Peyer's patch (tissue), 4 donors: ENCODE measurements at places on chromosomes 1 and 21.

DNA sequence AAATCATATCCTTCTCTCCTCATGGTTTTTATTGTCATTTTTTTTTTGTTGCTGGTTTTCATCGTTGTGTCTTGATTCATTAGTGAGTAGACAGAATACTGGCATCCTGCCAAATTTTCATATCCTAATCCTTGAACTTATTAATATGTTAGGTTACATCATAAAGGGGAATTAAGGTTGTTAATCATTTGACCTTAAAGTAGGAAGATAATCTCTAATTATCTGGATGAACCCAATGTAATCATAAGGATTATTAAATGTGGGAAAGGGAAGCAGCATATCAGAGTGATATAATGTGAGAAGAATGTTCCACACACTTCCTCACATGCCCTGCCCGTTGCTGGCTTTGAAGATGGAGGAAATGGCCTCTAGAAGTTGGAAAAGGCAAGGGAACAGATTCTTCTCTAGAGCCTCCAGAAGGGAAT lies 299.7 kb downstream of the HMCN1 start:
- no peak for DNase-seq

DNA sequence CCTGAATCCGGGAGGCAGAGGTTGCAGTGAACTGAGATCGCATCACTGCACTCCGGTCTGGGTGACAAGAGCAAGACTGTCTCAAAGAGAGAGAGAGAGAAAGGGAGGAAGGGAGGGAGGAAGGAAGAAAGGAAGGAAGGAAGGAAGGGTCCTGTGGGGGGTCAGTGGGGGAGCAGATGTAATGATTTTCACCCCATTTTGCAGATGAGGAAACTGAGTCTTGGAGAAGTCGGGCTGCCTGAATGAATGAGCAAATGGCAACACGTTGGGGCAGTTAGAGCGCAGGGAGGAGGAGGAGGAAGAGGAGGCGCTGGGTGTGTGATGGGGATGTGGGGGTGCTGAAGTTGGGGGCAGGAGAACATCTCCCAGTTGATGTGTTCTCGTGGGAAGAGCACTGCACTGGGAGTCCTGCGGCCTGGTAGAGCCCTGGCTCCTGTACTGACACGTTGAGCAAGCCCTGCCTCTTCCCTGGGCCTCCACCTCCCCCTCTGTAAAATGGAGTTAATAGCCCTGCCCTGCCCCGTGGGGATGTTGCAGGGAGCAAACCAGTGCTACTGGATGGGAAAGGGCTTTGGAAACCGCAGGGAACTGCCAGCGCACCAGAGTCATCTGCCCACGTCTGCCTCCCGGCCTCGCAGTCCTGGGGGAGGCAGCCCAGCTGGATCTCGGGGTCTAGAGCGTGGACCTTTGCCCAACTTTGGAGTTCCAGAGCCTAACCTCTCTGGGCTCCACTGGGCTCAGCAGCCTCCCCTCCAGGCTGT lies 103.2 kb upstream of the CASZ1 start:
- DNase-seq = no peak

DNA sequence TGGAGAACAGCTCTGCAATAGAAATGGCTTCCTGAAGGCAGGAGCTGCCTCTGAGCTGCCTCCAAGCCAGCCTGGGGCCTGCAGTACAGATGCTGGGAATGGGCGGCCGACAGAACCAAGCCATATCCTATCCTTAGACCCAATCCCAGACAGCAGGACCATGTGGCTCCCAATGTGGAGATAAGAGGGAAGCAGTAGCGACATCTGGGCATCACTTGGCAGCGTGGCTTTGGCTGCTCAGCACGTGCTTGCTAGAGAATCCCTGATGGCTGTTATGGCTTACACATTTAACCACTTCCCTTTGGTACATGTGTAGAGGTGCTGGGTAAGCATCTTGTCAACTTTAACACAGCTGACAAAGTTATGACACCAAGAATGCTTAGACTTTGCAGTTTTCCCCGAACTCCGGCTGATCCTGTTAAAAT lies 87.7 kb downstream of the MAN1C1 start:
- DNase-seq = no peak

- no peak for DNase-seq
Measured at GRCh38 chr1:224212618-224213061, 29.6 kb downstream of the DEGS1 start.

DNA sequence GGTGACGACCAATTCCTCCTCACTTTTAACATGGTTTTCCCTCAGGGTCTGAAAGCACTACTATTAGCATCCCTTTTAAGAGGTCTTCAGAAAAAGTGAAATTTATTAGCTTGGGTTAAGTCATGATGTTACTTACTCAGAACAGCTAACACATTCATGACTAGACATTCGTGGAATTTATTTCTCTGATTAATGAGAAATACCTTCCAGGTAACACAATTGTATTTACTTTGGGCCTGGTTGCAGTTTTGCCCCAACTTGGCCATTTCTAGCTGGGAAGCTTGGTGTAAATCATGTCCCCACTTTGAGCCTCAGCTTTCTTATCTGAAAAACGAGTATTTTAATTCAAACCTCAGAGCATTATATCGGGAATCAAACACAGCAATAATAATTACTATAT lies 119.2 kb upstream of the SPATA6 start:
- DNase-seq = no peak

- no peak for DNase-seq
Measured at GRCh38 chr21:44603109-44603875, 2.9 kb downstream of the KRTAP10-7 start.

DNA sequence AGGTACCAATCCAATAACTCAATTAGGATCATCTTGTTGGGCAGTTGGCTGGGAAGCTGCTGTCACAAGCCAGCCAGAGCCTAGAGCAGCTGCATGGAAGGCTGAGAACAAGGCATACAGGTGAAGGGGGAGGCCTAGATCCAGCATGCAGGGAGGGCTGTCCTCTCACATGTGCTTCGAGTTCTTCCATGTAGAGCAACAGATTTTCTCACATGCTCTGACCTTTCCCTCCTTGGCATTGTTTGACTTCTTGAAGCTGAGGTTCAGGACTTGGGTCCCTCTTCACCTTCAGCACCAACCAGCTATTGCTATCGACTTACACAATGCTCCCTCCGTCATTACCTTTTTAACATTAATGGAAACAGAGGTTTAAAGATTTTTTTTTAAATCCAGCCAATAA lies 257.7 kb downstream of the ATG4C start:
- DNase-seq = no peak

GRCh38 chr1:45009956-45010854 lies 919 bp downstream of the HECTD3 start:
- no peak for DNase-seq

GRCh38 chr1:53454019-53454418 lies 5.2 kb upstream of the DMRTB1 start:
- DNase-seq = no peak

DNA sequence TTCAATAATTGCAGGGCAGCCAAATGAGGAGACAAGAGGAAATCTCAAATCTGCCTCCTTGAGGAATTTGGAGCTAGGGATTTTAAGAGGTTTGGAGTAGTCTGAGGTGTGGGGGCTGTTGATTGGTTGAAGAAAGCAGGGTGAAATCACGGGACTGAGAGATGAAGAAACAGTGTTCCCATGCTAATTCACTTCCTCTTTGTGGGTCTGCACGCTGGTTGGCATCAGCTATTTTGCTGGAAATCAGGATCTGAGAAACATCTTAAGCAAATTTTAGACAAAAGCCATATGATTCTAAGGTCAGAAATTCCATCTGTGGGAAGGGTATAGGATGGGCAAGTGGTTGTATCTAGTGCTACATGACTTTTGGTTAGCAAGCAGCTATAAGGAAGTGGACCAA lies 107.1 kb upstream of the PAXBP1 start:
- DNase-seq = no peak

DNA sequence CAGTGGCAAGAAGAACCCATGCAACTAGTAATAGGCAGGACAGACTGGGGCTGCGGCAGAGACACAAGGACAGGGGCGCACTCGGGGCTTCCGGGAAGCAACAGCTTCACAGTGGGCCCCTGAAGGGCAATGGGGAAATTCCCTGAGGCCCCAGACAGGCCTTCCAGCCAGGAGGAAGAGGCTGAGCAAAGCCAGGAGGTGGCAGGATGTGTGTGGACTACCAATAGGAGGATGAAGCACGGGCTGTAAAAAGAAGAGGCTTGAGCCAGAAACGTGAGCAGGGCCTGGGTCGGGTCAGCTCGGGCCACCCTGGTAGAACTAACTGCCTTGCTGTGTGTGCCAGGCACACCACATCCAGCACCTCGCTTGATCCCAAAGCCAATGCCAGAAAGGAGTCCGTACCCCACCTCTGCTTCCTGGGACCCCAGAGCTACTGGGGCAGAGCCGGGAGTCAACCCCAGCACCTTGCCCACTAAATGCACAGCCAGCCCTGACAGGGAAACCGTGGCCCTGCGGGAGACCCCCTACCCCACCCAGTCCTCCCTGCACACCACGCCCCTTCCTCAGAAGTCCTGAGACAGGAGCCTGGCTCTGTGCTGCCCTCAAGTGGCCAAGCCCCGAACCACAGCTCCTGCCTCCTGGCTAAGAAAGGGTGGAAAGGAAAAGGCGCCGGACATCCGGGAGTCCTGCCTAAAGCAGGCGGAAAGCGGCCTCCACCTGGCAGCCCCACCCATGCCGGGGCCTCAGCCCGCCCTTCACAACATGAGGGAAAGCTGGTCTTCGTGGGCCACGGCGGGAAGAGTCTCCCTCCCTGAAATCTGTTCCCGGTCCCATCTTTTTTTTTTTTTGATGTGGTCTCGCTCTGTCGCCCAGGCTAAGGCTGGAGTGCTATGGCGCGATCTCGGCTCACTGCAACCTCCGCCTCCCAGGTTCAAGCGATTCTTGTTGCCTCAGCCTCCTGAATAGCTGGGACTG lies 33.7 kb downstream of the TTC39A start:
- DNase-seq = peak; percentile 68

DNA sequence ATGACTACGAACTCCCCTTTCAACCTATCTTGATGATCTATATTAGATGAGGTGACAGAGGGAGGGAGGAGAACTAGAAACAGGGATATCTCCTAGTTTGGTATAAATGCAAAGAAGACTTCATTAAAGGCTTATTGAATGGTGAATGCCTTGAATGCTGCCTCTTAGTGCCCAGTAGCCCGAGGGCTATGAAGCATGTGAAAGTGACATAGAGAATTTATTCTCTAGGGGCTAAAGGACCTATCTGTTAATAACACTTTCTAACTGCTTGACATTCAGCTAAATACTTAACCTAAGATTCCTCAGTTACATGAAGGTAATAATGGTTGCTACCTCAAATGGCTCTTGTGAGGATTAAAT lies 764.1 kb downstream of the LTN1 start:
- no peak for DNase-seq

GRCh38 chr1:31183927-31184554 lies 55.6 kb downstream of the NKAIN1 start:
- DNase-seq = peak; percentile 23

- peak; percentile 65 for DNase-seq
Measured at GRCh38 chr1:181104790-181105133, 16.3 kb downstream of the IER5 start.

DNA sequence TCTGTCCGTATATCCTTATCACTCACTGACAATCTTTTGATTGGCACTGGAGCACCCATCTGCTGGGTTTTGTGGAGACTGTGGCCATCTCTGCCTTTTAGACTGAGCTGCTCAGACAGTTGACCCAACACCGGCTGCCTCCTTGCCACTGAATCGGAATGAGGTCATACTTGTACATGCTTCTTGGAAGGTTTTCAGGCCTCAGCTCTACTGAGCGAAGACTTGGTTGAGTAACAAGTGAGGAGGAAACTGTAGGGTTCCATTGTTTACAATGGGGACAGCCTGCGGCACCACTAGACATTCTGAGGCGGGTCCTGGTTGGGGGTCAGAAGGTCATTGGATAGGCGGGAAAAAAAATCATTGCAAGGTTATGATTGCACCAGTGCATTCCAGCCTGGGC lies 320.3 kb downstream of the KIF26B start:
- DNase-seq = no peak
